ENCODE measurements at places on chromosomes 4 and X.

- no peak for DNase-seq
These were observed 24.0 kb downstream of the RASGEF1B start for GRCh38 chr4:81447566-81448229.

- no peak for DNase-seq
These were observed 281.5 kb upstream of the KLF3 start for GRCh38 chr4:38382520-38382919.

- no peak for DNase-seq
These were observed 87.7 kb downstream of the FBXW7 start for GRCh38 chr4:152448038-152448707.

- no peak for DNase-seq
These were observed 375.6 kb downstream of the GBA3 start for GRCh38 chr4:23068287-23068686.

- DNase-seq: no peak
These were observed 313.8 kb upstream of the TEX13C start for GRCh38 chrX:125005863-125006262.

DNA sequence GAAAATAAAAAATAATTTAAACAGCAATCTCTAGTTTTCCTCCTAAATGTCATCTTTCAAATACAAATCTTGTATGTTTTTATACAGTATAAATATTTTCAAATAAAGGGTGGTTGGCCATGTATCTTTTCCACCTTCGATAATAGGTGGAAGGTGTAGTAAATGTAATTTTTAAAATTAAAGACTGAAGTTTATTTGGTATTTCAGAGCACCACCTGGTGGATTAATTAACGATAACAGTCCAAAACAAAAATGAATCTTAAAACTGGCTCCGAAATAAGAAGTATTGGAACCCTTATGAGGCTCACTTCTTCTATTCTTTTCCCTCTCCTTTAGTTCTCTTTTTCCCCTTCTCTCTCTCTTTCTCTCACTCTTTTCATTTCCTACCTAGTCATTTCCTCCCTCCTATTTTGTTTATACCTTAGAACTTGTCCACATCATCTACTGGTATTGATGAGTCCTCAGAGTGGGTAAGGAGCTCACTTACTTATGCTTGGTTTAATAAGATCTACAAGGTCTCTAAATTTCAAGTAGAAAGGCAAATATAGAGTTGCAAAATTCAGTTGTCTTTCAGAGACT, 82.9 kb upstream of the EXOC1L start:
- no peak for DNase-seq

- DNase-seq: no peak
These were observed 87.8 kb downstream of the WWC2 start for GRCh38 chr4:183186813-183187212.

DNA sequence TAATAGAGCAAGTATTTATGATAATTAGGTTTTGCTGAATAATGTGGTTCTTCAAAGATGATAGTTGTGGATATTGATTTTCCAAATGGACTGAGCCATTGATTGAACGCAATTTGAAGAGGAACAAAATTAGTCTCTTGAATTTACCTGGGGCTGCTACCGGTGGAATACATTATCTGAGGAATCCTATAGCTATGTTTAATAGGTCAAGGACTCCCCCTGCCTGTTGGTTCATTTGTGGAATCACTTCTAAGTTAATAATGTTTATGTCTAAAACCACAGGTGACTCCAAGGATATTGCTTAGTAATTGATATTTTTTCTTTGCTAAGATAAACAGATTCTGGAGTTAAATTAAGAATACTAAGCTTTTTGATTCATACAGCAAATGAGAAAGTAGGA, 576.0 kb upstream of the PABPC4L start:
- no peak for DNase-seq

DNA sequence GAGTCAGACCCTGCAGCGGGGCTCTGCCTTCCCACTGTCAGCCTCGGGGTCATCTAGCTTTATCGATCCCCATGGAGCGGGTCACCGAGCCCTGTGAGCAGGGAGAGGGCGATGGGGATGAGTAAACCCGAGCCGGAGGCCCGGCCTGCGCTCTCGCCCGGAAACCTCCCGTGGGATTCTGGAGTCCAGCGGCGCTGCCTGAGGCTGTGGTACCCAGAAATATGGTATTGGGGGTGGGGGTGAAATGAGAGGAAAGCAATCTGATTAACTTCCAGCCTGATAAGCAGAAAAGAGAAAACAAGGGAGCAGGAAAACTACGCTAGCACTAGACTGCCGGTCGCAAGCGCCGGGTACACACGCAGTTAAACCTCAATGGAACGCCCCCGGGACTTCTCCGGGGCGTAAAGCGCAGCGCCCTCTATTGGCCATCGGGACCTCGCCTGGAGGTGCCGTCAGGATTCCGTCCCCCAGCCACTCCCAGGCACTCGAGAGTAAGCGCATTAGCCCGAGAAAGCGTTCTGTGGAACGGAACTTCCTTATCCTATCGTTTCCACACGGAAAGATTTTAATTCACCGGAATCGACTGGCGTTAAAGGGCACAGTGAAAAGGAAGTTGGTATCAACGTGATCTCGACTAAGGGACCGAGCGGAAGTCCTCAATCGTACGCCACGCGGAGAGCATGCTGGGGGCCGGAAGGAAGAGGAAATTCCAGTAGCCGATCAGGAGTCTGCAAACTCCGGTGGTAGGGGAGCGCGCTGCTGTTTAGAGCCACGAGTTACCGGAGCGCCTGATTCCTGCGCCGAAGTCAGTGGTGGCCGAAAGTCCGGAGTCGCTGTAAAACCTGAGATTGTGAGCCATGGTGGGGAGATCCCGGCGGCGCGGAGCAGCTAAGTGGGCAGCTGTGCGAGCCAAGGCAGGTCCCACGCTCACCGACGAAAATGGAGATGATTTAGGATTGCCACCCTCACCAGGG, at the start of gene UTP3:
Gene UTP3 (plus strand): TSS at position 712 of the 974 bp plus-strand sequence. CDS start 146 bp downstream, at position 858.
- peak; percentile 91 for DNase-seq
